ENCODE measurements at places on chromosomes 11 and 22.
A peak's percentile ranks its signal among the peaks of the same experiment; 100 is the strongest.

DNA sequence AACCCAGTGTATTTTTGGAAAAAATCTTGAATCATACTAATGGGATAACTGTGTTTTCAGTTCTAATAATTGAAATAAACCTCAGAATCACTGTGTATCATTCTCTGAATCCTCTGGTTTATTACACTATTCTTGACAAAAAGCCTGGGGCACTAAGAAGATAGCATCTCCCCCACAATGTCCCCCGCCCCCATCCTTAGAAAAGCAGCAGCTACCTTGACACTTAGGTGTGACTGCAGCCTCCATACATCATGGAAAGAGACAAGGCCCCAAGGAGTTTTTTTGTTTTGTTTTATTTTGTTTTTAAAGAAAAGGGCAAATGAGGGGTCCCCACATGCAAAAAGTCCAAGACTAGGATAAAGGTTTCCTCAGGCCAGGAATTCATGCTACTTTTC lies 124.8 kb downstream of the APOL5 start:
- DNase-seq, result no peak

DNA sequence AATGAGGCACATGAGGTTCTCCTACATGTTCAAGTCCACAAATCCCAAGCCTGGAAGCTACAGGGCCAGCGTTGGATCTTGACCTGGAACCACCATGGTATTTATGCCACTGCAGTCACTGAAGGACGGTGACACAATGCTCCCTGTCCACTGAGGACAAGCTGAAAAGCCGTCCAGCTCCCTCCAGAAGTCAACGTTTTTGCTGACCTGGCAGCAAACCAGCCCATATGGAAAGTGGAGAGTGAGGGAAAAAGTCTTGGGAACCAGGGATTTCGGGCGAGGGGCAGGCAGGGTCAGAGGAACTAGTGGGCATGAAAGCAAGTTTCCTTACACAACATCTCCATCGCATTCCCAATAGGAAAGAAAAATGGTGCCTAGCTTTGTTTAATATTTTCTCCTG lies 33.3 kb downstream of the OPCML start:
- no peak for DNase-seq

DNA sequence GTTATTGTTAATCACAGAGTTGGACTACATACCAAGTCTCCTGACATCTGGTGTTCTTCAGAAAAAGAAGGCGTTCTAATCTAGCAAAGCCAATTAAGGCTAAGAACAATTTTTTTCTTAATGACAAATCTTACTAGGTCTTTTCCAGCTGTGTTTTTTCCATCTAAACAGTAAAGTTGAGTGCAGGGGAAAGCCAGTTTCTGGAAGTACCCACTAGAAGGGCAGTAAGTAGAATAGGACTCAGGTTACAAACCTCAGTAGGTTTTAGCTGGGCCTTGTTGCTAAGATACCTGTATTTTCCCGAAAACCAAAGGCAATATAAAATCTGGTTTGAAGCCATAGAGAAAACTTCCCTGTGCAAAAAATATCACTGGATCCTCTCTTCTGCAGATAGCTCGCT lies 351.9 kb downstream of the ETS1 start:
- DNase-seq, result no peak

GRCh38 chr11:46121724-46122477 lies 647 bp upstream of the PHF21A start:
- peak; percentile 76 for DNase-seq

GRCh38 chr22:43203471-43203981 lies 16.6 kb upstream of the TTLL12 start:
- DNase-seq, result no peak

- no peak for DNase-seq
Observed at GRCh38 chr11:88402784-88403183, 65.2 kb upstream of the CTSC start.

DNA sequence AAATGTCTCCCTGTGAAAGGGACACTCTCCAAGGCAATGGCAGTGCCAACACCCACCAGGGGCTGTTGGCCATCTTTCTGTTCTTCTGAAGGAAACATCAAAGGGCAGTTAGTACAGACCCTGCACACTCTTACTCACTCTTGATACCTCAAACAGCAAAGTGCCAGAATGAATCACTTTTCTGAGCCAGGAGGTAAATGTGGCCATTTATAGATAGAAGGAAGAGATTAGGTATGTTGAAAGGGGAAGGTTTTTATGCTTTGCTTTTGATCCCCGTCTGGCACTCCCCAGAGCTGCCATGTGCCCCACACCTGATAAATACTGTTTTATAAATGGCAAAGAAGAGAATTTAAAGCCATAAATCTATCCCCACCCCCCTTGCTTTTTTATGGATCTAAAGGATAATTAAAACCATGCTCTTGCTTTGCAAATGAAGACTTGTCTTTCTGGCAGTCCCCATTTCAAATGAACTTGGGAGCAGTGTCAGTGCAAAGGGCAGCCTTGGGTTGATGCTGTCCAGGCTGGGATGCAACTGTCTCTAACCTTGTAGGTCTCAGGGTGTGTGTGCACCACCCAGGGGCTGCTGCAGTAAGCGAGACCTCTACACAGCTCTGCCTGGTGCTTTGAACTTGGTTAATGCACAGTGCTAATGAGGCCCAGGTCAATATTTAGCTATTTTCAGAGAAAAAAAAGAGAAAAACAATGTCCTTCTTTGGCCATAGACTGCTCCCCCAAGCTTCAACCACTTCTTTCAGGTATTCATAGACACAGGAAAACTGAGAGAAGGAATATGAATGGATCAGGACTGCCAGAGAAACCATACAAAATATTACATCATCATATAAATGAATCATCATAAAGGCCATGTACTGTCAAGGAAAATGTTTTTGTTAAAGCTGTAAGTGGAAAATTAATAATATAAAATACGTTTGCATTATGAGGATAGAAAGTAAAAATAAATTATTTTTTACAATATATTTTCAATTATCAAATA lies 207.5 kb downstream of the ETS1 start:
- peak; percentile 49 for DNase-seq

- DNase-seq, result peak; percentile 44
Observed at GRCh38 chr11:74009675-74010305, 905 bp upstream of the UCP3 start.

GRCh38 chr11:86802601-86803051 lies 2.3 kb downstream of the PRSS23 start:
- peak; percentile 43 for DNase-seq

Data from stimulated activated CD4-positive, alpha-beta T cell treated with anti-CD3 and anti-CD28 coated beads, Interleukin-15, amount 100 ng/mL, for 24 hours (primary cell).